ENCODE measurements at places on chromosomes 13 and 19. TPM values are rescaled to one million over a fixed set of nuclear protein-coding genes. Genes with fewer than 3 reads are reported as not detected.

The FOXA3 gene
- not detected for total RNA-seq

The NLRP5 gene
- total RNA-seq = not detected

The ADGRE3 gene
- not detected for total RNA-seq

The ELOF1 gene
- 29.6 TPM for total RNA-seq

The ITGBL1 gene
- 45.1 TPM for total RNA-seq

The ZNF90 gene
- 2.8 TPM for total RNA-seq

The CBARP gene
- total RNA-seq = 1.5 TPM

The SIGLEC10 gene
- total RNA-seq = not detected

The ZNF808 gene
- total RNA-seq = 17.7 TPM

The SULT2A1 gene
- not detected for total RNA-seq

The ATP8B3 gene
- 3.0 TPM for total RNA-seq

The DACH1 gene
- 0.26 TPM for total RNA-seq

The C5AR1 gene
- total RNA-seq = 0.33 TPM

The SLC27A5 gene
- 6.7 TPM for total RNA-seq

The LILRA5 gene
- not detected for total RNA-seq

The CNN2 gene
- total RNA-seq = 120 TPM

All from fibroblast of lung (primary cell).